ENCODE measurements at places on chromosomes 6 and 20.

GRCh38 chr20:2849529-2849928 lies 9.0 kb downstream of the VPS16 start:
- DNase-seq: no peak

- DNase-seq: no peak
Observed at GRCh38 chr20:56968376-56969048, 297.9 kb downstream of the BMP7 start.

DNA sequence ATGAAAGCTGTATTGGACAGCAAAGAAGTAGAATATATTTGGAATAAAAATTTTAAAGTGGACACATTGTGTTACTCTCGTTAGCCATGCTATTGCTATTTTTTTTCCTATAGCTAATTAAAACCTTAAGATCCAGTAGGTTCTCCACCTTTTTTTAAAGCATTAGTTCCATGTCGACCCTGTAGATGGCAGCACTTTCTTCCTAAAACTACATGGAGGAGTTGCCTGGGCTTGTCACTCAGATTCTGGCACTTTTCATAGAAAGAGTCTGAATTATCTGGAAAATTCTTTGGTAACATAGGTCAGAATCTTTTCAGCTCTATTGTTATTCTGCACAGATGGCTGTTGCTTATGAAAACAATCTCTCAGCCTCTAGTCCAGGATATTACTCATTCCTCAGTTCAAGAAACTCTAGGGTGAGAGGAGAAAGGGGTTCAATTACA lies 42.0 kb upstream of the ESR1 start:
- DNase-seq: peak; percentile 77

DNA sequence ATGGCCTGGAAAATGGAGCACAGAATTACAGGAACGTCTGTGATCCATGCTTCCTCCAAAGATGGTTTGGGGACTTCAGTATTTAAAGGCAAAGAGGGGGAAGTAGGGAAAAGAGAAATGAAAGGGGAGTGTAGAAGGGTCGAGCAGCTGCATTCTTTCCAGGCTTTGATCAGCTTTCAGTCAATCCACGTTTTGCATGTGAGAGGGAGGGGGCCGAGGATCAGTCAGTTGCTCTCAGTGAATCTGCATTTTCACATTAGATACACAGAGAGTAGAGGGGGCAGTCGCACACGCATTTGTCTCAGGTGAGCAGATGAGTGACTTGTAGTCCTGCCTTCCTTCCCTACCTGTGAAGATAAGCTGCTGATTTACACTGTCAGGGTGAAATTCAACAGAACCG lies 78.8 kb downstream of the FOXF2 start:
- DNase-seq: no peak

DNA sequence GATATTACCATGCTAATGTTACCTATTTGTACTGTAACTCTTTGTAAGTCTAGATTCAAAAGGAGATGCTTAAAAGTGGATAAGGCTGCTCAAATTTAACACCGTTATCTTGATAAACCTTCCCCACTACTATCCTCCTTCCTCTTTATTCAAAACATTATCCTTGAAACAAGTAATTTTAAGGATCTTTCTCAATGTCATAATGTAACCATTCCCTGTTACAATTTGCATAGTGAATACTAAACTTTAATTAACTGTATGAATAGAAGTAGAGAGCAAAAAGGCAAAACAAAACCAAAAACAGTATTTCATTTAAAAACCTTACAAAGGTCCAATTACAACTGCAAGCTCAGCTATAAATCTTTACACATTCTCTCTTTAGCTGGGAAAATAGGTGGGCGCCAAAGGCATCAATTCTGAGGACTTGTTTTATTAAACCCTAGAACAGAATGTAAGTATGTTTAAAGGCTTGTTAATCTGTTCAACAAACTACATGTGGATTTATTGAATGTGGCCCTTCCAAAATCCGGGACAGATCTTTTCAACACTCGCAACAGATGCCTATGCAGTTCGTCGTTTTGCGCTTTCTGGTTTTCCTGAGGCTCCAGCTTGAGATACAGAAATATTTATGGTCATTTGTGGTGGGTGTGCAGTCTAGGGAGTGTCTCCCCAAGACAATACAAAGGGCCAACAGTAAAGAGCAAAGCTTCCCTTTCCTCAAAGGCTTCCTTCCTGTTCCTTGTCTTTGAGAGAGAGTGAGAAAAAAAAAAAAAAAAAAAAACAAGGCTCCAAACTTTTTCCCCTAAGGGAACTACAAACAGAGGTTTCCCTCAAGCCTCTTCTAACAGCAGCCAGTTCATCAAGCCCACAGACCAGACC lies 15.1 kb downstream of the KIF13A start:
- no peak for DNase-seq

DNA sequence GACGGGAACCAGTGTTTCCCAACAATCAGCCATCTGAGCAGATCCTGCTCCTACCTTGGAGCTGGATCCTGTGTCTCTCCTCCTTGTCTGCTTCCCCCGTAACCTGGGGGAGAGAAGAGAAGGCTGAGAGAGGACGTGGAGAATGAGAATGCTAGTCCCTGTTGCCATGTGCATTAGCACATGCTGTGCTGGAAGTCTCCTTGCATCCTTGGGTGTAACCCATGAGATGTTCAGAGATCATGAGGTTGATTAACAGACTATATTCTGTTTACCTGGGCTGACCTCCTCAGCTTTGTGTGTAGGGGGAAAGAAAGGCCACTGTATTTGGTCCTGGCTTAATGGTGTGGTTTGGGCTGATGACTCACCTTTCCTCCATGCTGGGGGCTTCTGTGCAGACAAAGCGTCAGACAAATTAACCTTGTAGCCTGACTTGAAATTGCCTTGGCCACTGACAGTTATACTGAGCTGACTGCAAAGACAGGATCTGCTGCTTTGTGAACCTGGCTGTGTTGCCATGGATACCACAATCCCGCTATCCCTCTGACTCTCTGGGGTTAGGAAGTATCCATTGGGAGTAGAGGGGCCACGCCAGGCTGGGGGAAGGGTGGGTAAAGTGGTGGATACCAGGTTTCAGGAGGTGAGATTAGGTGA lies 243.7 kb upstream of the CHD6 start:
- DNase-seq: no peak

DNA sequence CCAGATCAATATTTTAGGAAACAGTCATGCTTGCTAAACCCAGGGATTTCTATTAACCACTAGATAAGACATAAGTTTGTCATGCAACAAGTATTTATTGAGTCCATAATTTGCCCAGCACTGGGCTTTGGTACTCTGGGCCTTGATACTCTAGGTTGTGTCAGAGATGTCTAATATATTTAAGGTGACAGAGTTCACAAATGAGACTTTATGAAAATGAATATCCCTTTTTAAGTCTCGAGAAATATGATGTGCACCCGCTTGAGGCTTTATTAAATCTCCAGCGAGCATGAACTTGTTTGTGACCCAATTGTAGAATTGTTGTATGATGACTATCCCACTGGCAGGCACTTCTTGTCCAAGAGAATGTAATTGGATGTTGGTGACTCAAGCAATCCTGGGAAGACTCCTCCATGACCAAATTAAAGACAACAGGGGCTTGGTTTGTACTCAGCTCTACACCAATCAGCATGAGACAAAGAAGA lies 109.2 kb downstream of the ESR1 start:
- peak; percentile 93 for DNase-seq

GRCh38 chr6:150298676-150299075 lies 70.1 kb upstream of the IYD start:
- no peak for DNase-seq
